IMR-90 (cell line): ENCODE measurements at places on chromosomes 3 and 15. TPM values are rescaled to one million over a fixed set of nuclear protein-coding genes. Genes with fewer than 3 reads are reported as not detected.

DNA sequence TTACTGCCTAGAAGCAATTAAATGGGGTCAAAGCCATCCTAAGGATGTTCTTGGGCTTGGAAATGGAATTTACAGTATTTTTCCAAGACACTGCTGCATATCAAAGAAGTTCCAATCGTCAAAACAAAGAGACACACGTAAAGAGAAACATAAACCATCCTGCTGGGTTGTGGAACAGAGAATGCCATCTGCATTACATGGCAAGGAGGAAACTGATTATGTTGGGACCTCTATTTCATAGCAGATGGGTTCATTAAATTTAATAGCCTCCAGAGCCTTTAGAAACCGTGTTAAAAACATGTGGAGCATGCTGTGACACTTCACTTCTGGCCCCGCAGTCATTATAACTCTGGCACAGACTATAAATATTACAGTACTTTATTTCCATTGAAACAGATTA, 154.6 kb downstream of the LRTM1 start:
- no peak overlapping the region for H3K4me3 ChIP-seq
- H3K27ac ChIP-seq, result no peak overlapping the region
- no peaks in the 10 kb centered on the region for H3K36me3 ChIP-seq
- H3K4me1 ChIP-seq, result no peaks in the 10 kb centered on the region

DNA sequence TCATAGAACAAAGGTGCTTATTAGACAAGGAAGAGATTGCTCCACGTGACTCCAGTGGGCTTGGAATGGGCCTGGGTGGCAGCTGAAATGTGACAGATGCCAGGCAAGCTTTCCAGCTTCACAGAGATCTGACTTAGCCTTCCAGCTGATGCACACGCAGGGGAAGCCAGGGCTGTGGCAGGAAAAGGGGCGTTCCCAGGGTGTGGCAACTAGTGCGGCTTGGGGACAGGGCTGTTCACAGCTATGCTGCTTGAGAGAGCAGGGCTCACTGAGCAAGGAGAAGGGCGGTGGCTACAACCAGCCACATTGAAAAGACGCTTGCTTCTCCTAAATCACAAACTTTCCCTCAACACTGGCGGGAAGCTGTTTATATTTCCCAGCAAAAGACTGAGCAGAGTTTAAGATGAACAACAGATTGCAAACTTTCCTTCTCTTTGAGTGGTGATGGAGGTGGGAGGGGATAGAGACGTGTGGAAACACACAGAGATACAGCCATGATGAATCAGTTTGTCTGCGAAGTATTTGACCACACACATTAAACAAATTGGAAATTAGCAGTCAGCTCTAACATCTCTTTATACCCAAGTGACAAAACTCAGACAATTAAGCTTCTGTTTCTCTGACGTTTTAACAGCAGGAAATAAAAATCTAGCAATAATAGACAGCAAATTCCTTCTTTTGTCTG, 127.5 kb downstream of the BDH1 start:
- H3K36me3 ChIP-seq, result no peaks in the 10 kb centered on the region
- H3K4me1 ChIP-seq, result peaks cover 10% of the 10 kb centered on the region
- H3K27me3 ChIP-seq, result peaks cover 15% of the 10 kb centered on the region
- H3K4me3 ChIP-seq, result no peak overlapping the region
- H3K27ac ChIP-seq, result no peak overlapping the region
- DNase-seq, result peak; percentile 36

- H3K27me3 ChIP-seq, result no peaks in the 10 kb centered on the region
- DNase-seq, result no peak
- no peaks in the 10 kb centered on the region for H3K4me1 ChIP-seq
- H3K4me3 ChIP-seq, result no peak overlapping the region
These were observed 144.2 kb upstream of the BNIP2 start for GRCh38 chr15:59833366-59833765.

DNA sequence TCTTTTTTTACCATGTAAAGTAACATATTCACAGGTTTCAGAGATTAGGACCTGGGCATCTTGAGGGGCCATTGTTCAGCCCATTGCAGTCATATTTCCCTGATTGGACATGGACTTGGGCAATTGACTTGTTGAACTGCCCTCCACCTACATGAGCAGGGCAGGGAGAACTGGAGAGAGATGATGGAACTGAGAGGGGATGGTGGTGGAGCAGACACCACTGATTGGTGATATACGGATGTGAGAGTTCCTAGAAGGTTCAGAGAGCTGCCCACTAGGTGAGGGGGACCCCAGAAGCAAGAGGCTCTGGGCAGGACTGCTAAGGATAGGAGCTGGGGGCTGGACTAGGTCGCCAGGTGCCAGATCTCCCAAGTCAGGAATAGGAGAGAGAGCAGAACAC, 37.8 kb upstream of the SIAH2 start:
- no peak for DNase-seq
- H3K4me1 ChIP-seq, result no peaks in the 10 kb centered on the region
- no peak overlapping the region for H3K27ac ChIP-seq
- peaks cover 26% of the 10 kb centered on the region for H3K27me3 ChIP-seq

COL6A5 gene
- not detected in 2 replicates for total RNA-seq

ARHGEF26 gene
- total RNA-seq, result 2.0 and 3.1 TPM in 2 replicates

PLCD1 gene
- 15.0 and 16.3 TPM in 2 replicates for total RNA-seq

TNFSF10 gene
- total RNA-seq, result 1.1 and 1.3 TPM in 2 replicates

SOX14 gene
- not detected in 2 replicates for total RNA-seq
